Left renal pelvis (tissue), 4 donors: ENCODE measurements at places on chromosomes 12 and 14. TPM values are rescaled to one million over a fixed set of nuclear protein-coding genes. Genes with fewer than 3 reads are reported as not detected.

Gene LPAR5
- polyA plus RNA-seq, result 1.1 TPM

Gene SERPINA10
- 0.29 TPM for polyA plus RNA-seq

Gene KCNK13
- 0.23 TPM for polyA plus RNA-seq

Gene NACA
- 2,355 TPM for polyA plus RNA-seq

DNA sequence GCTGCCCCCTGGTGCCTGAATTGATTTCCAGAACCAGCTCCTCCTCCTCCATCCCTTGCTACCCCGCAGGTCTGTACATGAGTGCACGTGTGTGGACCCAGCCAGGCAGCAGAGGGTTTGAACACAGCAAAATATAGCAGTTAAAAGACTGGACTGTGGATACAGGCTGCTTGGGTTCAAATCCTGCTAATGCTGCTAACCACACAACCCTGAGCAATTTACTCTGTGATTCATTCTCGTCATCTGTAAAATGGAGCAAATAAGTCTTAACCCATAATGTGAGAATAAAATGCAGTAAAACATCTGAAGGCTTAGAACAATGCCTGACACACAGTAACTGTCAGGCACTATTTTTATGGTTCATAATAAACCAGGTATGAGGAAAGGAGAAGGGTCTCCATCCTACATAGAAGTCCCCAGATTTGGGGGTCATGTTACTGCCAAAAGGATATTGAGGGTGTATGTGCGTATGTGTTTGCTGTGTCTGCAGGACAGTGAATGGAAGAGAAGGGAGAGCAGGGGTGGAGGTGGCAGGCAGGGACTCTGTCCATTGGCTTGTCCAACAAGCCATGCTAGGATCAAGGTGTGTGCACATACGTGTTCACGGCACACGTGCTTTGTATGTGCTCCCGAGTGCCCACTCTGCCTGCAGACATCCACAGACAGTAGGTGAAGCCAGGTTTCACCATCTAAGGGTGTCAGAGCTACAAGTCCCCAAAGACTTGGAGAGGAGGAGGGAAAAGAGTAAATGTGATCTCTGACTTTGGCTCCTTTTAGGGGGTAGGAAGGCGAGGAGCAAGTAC, 1.5 kb upstream of the STAT6 start:
- DNase-seq, result no peak

DNA sequence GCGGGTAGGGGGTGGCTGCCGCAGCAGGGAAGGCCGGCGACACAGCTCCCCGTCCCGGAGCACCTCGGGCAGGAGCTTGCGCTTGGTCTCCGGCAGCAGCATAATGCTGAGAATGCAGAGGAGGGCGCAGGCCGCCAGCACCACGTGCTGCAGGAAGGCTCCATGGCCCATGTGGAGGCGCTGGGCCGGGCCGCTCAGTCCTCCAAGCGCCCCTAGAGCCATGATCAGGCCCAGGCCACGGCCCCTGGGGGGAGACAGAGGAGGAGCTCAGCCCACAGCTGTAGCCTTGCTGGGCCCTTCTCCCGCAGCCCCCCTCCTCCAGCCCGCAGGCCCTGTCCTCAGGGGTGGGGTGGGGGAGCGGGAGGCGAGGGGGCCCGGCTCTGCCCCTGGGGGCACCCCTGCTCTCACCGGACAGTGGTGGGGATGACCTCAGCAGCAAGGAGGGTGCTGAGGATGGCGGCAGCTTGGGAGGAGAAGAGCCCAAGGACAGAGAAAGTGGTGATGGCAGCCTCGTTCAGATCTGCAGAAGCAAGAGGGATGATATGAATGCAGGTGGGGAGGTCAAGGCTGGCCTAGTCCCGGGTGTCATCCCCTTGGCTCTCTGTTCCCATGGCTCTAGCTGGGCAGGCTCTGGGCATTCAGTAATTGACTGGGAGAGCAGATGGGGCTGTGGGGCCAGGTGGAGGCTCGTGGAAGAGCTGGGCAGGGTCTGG, 5.8 kb downstream of the SLC22A17 start:
- no peak for DNase-seq

- no peak for DNase-seq
Observed at GRCh38 chr12:127962303-127962702, 304.7 kb upstream of the TMEM132C start.

- no peak for DNase-seq
Observed at GRCh38 chr12:80632835-80633234, 74.6 kb upstream of the MYF6 start.

GRCh38 chr14:98956181-98956580, 315.8 kb downstream of the BCL11B start:
- no peak for DNase-seq

DNA sequence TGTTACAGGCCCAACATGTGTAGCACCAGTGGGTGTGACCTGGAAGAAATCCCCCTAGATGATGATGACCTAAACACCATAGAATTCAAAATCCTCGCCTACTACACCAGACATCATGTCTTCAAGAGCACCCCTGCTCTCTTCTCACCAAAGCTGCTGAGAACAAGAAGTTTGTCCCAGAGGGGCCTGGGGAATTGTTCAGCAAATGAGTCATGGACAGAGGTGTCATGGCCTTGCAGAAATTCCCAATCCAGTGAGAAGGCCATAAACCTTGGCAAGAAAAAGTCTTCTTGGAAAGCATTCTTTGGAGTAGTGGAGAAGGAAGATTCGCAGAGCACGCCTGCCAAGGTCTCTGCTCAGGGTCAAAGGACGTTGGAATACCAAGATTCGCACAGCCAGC, 8.6 kb downstream of the BCL2L14 start:
- DNase-seq, result no peak

- DNase-seq, result no peak
Observed at GRCh38 chr14:94780536-94781399, 10.9 kb upstream of the GSC start.

GRCh38 chr12:108729612-108730364, 1.5 kb downstream of the CORO1C start:
- no peak for DNase-seq

- no peak for DNase-seq
Observed at GRCh38 chr12:51887476-51888315, at the start of gene ANKRD33. Gene ANKRD33 (plus strand): TSS chr12:51888103. CDS start chr12:51888187, 84 bp downstream.
